ENCODE measurements at places on chromosomes 7 and 10.

- no peak for DNase-seq
Measured at GRCh38 chr10:61964949-61965702, 63.6 kb downstream of the ARID5B start.

DNA sequence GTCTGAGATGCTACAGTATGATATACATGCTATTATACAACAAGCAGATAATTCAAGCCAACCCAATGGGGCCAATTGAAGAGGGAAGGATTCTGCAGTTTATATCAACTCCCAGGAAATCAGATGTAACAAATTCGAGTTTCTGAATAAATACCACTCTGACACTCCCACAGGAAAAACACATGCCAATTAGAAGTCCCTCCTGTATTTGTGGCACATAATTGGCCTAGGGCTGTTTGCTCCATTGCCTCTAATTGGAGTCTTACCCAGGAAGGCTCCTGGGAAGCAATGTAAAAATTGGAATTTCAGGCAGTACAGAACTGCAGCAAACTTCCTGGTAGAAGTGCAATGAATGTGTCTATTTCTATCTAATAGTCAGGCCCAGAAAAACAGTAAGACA is 4.7 kb downstream of the PPA1 start:
- DNase-seq = no peak

DNA sequence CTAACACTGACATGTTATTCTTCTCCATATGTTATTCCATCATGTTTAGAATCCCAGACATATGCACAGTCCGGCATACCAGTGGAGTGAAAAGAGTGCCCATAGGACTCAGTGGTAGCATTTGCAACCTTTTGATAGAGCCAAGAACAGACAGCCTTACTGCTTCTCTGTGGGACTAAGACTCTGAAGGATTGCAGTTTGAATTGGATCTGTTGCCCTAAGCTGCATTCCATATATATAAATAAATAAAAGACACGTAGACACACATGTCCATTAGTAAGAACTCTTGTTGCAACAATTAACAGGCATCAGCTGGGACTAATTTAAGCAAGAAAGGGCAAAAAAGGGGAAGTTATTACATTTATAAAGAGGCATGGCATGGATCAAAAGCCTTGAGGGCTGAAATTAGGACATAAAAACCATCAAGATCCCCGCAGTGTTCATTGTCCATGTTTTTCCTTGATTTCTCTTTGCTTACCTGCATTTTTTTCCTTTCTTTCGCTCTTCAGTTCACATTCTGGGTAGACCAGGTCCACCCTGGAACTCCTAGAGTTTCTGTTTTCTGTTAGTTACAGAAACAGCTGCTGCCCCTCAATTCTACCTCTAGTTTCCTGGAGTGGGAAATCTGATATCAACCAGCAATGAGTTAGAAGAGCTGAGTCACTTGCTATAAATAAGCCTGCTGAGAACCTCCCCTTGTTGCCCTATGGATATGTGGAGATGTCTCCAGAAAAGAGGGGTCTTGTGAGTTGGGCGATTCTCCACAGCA is 132.4 kb downstream of the SORCS1 start:
- no peak for DNase-seq

GRCh38 chr10:100504096-100504495 is 15.6 kb downstream of the SEC31B start:
- DNase-seq = no peak

- DNase-seq = peak; percentile 87
Measured at GRCh38 chr7:102978284-102978683, 65.5 kb downstream of the LRRC17 start.

DNA sequence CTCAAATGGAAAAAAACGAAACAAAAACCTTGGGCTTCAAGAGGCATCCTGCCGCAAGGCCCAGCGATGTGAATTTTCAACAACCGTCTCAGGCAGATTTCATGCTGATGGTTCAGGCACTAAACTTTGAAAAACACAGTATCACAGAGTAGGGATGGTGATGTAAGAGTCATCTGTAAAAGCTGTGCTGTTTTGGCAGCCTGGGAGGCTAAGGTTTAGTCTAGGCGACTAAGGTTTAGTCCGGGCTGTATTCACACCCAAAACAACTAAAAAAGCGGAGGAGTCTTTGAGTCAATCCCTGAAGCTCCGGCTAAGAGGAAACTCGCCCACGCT is 420 bp upstream of the MINPP1 start:
- DNase-seq = no peak

- DNase-seq = no peak
Measured at GRCh38 chr7:102009628-102010027, 192.2 kb downstream of the CUX1 start.

GRCh38 chr7:141042222-141043193 is 27.8 kb upstream of the MRPS33 start:
- no peak for DNase-seq

DNA sequence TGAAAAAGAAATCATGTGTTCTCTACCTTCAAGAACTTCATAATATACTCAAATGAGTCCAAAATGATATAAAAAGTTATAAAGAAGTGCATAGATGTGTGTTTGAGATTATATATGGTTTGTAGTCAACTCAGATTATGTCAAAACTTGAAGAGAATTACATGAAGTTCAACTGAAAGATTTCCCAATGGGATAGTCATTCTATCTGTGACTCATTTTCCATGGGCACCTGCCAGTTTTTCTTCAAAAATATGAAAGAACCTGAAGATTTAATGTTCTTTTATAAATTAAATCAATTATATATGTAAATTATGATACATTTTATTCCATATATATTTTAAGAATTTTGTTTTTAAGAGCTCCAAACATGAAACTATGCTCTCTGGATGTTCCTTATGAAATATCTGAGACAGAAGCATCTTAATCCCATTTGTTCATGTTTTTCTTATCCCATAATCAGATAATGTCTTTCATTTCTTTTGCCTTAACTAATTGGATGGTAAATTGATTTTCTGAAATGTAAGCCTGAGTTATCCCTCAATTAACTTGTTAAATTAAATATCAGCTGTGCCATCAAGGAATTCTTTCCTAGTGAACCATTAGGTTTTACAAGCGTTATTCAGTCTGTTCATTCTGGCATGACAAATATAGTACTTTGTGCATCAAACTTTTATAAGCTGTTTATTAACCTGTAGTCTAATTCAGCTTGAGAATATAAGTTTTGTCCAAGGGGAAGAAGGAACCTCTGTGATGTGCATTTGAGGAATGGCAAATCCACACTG is 387.1 kb downstream of the IPMK start:
- DNase-seq = no peak

- DNase-seq = no peak
Measured at GRCh38 chr10:7121154-7121797, 289.6 kb downstream of the SFMBT2 start.

GRCh38 chr10:66795866-66796265 is 130.0 kb upstream of the LRRTM3 start:
- no peak for DNase-seq

GRCh38 chr10:408236-408635 is 273.0 kb downstream of the ZMYND11 start:
- no peak for DNase-seq

- no peak for DNase-seq
Measured at GRCh38 chr7:21868576-21868850, 77.2 kb downstream of the CDCA7L start.

Measured in coronary artery (tissue), 2 donors.